ENCODE measurements at places on chromosomes 12 and 14. TPM values are rescaled to one million over a fixed set of nuclear protein-coding genes. Genes with fewer than 3 reads are reported as not detected.

GRCh38 chr12:74981541-74981940 is 228.1 kb downstream of the KCNC2 start:
- H3K4me1 ChIP-seq: no peaks in the 10 kb centered on the region
- H3K27me3 ChIP-seq: no peaks in the 10 kb centered on the region
- H3K36me3 ChIP-seq: no peaks in the 10 kb centered on the region

DNA sequence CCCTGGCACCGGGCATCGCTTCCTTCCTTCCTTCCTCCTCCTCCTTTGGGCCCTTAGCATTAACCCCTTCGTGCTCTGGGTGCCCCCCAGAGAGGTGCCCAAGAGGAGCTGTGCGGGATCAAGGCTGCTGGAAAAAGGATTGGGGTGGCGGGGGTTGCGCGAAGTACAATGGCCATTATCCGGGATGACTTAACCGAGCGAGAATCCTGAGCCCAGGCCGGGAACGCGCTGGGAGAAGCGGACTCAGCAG is 2.8 kb downstream of the DHH start:
- peak overlapping the region; percentile 50 for H3K27ac ChIP-seq
- no peak for DNase-seq
- peaks cover 9% of the 10 kb centered on the region for H3K27me3 ChIP-seq
- H3K4me1 ChIP-seq: peaks cover 70% of the 10 kb centered on the region
- peak overlapping the region; percentile 48 for H3K4me3 ChIP-seq
- H3K36me3 ChIP-seq: peaks cover 7% of the 10 kb centered on the region

DNA sequence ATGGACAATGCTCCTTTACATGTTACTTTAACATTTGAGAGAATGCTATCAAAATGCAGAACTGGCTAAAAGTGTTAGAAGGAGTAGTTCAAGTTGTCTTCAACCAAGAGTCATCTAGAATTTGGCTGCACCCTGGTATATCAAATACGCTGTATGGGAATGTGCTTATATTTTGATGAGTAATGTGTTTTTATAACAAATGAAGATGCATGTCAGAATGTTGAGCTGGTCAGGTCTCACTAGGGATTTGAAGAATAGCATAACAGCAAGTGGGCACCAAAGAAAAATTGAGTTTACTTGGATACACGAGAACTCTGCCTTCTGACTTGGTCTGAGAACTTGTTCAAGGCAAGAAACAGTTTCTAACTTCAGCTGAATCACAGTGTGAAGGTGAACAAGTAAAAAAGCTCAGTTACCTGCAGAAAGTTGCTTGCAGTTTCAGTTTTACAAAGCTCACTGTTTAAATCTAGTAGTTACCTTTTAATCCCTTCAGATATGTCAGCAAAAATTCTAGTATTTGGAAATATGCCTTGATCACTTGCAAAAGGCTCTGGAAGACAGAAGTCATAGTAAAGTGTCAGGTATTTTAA is 82.3 kb downstream of the PDE3A start:
- peaks cover 9% of the 10 kb centered on the region for H3K4me1 ChIP-seq
- no peaks in the 10 kb centered on the region for H3K27me3 ChIP-seq
- H3K27ac ChIP-seq: peak overlapping the region; percentile 31
- no peak for DNase-seq
- no peak overlapping the region for H3K4me3 ChIP-seq

- H3K36me3 ChIP-seq: no peaks in the 10 kb centered on the region
- H3K4me1 ChIP-seq: peaks cover 12% of the 10 kb centered on the region
- H3K27me3 ChIP-seq: no peaks in the 10 kb centered on the region
Observed at GRCh38 chr14:100443603-100444002, 120.5 kb downstream of the SLC25A47 start.

DNA sequence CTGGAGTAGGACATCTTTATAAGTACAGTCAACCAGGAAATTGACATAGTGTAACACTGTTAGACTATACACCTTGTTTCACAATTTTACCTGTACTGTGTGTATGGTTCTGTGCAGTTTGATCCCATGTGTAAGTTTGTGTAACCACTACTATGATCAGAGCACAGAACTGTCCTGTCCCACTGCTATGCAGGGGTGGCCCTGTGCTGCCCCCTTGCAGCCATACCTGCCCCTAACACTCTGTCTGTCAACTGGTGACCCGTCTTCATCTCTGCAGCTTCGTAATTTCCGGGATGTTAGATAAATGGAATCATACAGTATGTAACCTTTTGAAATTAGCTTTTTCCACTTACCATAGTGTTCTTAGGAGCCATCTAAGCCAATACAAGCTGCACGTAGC is 58.7 kb upstream of the RD3L start:
- no peak for DNase-seq
- H3K27ac ChIP-seq: no peak overlapping the region
- H3K4me3 ChIP-seq: no peak overlapping the region
- no peaks in the 10 kb centered on the region for H3K4me1 ChIP-seq

- H3K27me3 ChIP-seq: no peaks in the 10 kb centered on the region
- H3K4me1 ChIP-seq: no peaks in the 10 kb centered on the region
- H3K27ac ChIP-seq: no peak overlapping the region
- H3K4me3 ChIP-seq: no peak overlapping the region
- DNase-seq: no peak
- H3K36me3 ChIP-seq: no peaks in the 10 kb centered on the region
Observed at GRCh38 chr12:33671676-33672075, 232.1 kb upstream of the SYT10 start.

DNA sequence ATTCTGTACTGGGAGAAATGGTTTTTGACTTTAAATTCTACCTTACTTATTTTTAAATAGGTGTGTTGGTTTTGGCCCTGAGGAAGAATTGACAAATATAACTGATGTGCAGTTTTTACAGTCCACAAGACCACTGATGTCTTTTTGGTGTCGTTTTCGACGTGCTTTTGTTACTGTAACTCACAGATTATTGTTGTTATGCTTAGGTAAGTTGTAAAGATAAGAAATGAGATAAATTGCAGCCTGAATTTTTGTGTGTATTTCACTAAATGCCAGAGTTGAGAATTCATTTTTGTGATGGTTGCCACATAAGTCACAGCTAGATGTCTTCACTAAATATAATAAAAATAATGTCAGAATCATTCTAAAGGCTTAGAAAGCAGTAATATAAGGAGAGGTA is 39.9 kb upstream of the MSRB3 start:
- DNase-seq: no peak
- H3K4me3 ChIP-seq: no peak overlapping the region
- H3K27me3 ChIP-seq: no peaks in the 10 kb centered on the region
- H3K36me3 ChIP-seq: peaks cover 43% of the 10 kb centered on the region
- H3K4me1 ChIP-seq: no peaks in the 10 kb centered on the region

- DNase-seq: peak; percentile 41
- H3K27ac ChIP-seq: no peak overlapping the region
- H3K27me3 ChIP-seq: no peaks in the 10 kb centered on the region
- no peaks in the 10 kb centered on the region for H3K36me3 ChIP-seq
Observed at GRCh38 chr12:95600567-95600966, 49.3 kb upstream of the USP44 start.

DNA sequence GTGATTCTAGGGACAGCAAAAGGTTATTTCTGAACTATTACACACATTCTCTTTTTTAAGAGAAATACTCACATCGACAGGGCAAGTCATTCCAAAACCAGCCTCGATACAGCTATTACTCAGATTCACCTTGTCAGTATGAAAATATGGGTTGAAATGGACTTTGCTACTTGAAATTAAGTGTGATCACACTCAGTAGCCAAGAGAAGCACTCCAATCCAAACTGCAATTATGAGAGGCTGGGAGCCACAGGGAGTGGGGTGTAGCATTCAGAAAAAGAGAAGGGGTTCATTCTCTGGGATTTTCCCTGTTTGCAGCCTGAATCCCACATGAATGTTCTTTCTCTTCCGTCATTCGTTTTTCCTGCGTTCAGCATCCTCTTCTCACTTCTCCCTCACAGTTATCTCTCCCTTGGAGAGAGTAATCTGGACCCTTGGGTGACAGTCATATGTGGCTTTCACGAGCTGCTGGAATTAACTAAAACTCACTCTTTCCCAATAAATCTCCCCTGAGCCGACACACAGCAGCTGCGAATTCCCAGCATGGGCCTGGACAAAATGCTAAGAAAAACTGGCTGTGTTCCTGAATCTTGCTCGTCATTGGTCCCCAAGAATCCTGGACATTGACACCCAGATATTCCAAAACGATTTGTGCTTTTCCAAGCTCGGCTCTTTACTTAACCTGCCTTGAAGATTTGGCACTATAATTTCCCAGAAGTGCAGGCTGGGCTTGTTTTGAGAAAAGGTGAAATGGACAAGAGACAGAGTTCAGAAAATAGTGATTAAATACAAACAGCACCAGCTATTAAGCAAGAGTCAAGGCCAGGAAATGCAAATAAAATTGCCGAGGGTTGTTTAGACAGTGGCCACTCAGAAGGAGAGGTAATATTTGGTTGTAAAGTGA is 199.5 kb upstream of the PLEKHG7 start:
- peak overlapping the region; percentile 75 for H3K27ac ChIP-seq
- H3K36me3 ChIP-seq: no peaks in the 10 kb centered on the region
- H3K4me3 ChIP-seq: no peak overlapping the region
- DNase-seq: peak; percentile 25
- peaks cover 45% of the 10 kb centered on the region for H3K4me1 ChIP-seq
- no peaks in the 10 kb centered on the region for H3K27me3 ChIP-seq

Gene LUM
- total RNA-seq: 249 TPM

Gene VWF
- 335 TPM for total RNA-seq
